ENCODE measurements at places on chromosomes 4 and X. TPM values are rescaled to one million over a fixed set of nuclear protein-coding genes. Genes with fewer than 3 reads are reported as not detected.

RAP2C gene
- total RNA-seq: 20.5 TPM

SPATA4 gene
- not detected for total RNA-seq

ADH4 gene
- not detected for total RNA-seq

FSTL5 gene
- total RNA-seq: 0.32 TPM

SLC39A8 gene
- 39.9 TPM for total RNA-seq

HADH gene
- total RNA-seq: 49.2 TPM

DMD gene
- 7.4 TPM for total RNA-seq

GRID2 gene
- total RNA-seq: 81.9 TPM

HHIP gene
- total RNA-seq: 0.84 TPM

HPGDS gene
- not detected for total RNA-seq

CXorf65 gene
- not detected for total RNA-seq

Measured in H1 (cell line).